Effector CD4-positive, alpha-beta T cell (primary cell): ENCODE measurements at places on chromosomes 5 and 9.
A peak's percentile ranks its signal among the peaks of the same experiment; 100 is the strongest.

- no peak for DNase-seq
Measured at GRCh38 chr9:33346564-33346963, 55.8 kb downstream of the AQP7 start.

DNA sequence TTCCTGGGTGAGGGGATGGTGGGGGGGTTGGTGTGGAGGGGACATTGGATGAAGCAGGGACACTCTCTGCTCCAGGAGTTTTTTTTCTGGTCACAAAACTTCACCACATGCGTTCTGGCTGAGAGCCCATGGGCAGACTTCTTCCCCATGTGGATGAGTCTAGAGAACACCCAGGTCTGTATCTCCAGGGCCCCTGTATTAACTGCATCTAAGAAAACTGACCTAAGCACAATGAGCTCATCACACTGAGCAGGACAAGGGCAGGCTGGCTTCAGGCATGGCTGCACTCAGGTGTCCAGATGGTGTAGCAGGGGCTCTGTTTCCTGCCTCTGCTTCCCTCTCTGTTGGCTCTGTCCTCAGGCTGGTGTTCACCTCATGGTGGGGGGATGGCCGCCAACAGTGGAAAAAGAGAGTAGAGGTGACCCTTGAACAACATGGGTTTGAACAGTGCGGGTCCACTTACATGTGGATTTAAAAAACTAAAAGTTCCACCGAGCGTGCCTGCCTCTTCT lies 85.3 kb upstream of the STC2 start:
- DNase-seq = no peak

DNA sequence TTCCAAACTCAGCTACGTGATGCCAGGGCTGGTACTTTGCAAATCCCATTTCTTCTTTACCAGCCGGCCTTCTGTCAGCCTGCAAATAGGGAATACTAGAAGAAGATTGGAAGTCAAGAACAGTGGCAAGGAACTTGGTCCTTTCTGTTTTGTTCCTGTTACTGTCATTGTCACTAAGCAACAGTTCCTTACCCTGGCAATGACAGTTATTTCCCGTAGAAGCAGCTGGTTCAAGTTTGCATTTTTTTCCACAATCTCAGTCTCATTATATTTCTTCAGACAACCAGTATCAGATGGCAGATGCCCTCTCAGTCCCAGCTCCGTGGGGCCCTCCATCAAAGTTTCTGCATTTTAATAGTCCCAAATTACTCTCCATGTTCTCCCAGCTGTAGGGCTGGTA lies 9.1 kb upstream of the C1QTNF2 start:
- DNase-seq = no peak

DNA sequence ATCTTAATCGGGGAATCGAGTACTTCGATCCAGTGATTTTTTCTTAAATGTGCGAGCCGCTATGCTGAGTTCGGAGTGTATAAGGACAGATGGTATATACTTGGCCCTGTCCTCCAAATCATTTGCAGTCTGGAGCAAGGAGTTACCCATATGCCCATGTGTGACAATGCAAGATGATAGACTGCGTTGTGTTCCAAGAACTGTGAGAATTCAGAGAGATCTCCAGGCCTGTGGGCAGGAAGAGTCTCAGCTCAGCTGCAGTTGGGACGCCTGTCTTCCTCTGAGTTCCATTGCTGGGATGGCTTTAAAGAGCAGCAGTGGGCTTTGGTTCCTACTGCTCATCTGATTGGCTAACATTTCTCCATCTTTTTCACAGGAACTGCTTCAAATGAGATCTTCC lies 106.6 kb downstream of the ADAMTS16 start:
- no peak for DNase-seq

DNA sequence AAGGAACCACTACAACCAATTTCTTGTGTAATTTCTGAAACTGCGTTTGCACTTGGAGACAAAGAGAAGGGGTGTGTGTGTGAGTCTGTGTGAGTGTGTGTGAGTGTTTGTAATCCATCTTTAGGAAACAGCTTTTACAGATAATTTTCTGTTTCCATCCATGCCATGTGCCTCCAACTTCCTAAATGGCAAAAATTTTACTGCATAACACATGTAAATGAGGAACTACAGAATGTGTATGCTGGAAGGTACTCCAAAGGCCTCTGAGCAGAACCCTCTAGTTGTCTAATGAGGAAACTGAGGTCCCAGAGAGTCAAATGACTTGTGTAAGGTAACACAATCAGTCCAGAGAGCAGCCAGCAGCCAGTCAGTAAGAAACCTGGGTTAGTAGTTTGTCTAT lies 20.8 kb downstream of the MAMDC2 start:
- DNase-seq = no peak

GRCh38 chr9:91943478-91944470 lies 6.3 kb downstream of the ROR2 start:
- no peak for DNase-seq

DNA sequence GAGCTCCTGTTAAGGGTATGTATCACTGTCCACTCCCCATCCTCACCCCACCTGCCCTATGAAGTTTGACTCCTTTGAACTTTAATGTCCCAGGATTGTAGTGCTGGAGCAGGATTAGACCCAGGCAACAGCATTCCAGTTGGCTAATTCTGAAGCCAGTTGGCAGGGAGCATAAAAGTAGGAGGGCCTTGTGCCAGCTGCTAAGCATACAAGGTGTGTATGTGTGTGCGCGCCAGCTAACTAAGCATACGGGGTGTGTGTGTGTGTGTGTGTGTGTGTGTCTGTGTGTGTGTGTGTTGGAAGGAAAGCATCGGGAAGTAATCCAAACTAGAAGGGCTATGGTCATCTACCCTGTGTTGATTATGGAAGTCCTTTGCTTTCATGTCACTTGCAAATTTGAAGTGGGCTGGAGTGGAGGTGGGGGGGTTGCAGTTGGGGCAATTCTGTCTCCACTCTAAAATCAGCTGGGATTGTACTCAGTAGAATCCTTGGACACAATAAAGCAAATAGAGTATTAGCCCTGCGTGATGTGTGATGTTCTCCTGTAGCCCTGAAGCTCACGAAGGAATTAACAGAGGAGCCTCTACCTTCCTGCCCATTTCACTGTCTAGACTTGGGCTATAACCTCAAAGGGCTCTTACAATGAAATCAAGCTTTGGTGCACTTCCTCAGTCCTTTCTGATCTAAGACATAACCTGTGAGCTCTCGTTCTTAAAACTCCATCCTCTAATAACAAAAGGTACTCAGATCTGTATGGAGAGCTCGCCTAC lies 26.9 kb downstream of the HMGCR start:
- DNase-seq = no peak

DNA sequence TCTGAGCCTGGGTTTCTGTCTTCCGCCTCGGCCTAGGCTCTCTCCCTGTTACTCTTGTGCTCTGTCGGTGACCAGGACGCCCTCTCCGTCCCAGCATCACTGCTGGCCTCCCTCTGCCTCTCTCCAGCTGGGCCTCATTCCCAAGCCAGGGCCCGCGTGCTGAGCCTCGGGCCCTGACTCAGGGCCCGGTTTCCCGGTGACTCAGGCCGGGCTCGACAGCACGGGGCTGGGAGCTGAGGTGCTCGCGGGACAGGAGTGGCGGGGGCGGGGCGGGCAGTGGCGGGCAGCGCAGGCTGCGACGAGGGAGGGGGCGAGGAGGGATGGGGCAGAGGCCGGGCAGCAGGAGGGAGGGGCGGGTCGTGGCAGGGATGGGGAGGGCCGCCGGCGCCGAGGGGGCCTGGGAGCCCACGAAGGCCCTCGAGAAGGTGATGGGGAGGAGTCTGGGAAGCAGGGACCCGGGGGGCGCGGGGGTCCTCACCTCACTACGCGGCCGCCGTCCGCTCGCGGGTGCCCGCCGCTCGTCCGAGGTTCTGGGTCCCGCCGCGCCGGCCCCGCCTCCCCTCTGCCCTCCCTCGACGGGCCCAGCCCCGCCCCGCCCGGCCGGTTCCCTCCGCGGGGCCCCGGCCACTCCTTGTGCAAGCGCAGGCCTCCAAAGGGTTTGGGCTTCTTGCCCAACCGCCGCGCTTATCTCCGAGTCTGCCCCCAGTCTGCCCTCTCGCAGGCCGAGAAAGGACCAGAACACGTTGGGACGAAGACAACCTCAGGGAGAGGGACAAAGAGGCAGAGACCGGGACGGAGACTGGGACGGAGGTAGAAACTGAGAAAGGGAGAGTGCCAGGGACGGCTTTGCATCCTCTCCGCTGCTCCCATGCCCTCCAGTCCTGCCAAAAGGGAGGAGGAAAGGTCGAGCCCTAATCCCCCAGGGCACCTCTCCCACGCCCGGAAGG lies at the start of gene ARAP3:
Gene ARAP3, minus strand, starts transcription at position 536 of the 947 bp plus-strand sequence. CDS start 1,744 bp downstream, outside the sequence.
- peak; percentile 16 for DNase-seq

DNA sequence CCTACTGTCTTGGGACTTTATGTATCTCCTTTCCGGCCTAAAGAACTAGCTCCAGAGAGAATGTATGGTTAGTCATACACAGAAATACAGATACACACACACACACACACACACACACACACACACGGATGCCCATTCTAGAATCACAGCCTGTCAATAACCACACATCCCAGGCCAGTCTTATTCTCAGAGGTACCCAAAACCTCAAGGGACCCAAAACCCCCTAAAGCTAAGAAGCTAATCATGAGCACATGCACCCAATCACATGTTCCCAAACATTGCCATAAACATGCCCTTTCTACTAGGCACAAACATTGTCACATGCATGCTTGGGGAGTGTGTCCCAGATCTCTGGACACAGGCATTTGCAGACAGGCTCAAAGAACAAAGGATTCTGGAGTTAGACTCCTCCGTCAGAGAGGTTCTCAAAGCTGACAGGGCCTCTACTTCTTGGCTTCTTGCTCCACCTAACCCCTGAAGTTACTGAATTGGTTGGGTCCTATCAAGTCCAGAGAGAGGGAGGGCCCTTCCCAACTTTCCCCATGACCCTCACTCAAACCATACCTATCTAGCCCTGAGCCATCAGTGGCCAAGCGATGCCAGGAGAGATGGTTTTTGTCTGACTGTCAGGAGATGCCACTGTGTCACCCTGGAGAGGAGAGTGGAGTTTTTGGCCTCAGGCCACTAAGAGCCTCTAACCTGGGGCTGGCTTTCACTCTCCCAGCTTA lies 78.7 kb downstream of the NRG2 start:
- no peak for DNase-seq

- no peak for DNase-seq
Measured at GRCh38 chr5:160011471-160011870, 2.5 kb downstream of the TTC1 start.

DNA sequence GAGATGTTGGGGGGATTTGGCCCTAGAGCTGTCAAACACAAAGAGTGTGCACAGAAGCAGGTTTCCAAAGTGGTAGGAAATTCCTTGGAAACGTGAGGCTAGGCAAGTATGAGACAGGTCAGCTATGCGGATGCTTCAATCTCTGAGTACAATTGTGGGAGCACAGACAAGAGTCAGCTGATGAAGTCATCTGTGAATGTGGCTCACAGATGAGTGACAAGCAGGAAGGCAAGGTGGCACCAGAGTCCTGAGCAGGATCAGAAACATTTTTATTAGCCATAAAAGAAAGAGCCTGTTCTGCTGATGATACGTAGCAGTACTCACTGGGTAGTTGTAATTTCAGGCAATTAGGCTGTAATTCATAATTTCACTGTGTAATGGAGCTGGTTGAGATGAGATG lies 117.0 kb downstream of the DCP2 start:
- no peak for DNase-seq

GRCh38 chr5:82884821-82885471 lies 192.2 kb downstream of the TMEM167A start:
- no peak for DNase-seq

- no peak for DNase-seq
Measured at GRCh38 chr5:132203464-132203818, 24.2 kb downstream of the P4HA2 start.

DNA sequence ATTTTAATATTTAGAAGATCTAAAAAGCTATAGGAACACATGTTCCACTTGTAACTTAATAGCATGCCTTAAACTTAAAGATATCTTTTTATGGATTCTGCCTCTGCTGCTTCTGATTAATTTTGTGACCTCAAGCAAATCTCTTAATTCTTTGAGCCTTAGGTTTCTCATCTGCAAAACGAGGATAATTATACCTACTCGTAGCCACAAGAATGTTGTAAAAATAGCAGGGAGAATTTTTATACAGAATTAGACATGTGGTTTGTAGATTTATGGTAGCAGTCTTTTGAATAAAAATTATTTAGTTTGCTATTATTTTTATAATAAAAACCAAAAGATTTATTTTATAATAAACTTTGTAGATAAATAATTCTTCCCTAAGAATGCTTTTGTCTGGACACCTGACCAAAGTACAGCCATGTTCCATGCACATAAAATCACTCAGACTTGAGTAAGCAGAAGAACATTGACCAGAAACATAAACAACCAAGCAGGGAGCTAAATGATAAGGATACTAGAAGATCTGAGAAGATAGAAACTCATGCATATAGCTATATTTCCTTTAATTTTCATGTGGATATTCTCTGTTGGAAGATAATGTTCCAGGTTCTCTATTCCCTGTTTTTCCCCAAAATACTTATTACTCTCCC lies 18.5 kb downstream of the C9orf85 start:
- no peak for DNase-seq

DNA sequence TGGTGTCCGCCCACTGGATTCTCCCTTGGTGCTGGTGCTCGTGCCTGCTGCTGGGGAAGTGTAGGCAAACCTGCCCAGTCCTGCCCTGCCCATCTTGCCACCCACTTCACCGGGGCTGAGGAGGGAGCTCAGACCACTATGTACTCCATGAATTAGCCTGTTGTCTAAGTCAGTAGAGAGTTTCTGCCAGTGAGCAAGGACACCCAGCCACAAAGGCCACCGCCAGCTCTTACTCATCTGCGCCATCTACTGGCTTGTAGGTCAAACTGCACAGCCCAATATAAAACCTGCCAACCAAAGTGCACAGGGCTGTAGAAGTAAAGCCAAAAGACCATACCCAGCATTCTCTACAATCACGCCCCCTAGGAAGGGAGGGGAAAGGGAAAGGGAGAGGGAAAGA lies 102.3 kb downstream of the GLIS3 start:
- no peak for DNase-seq

GRCh38 chr5:76622076-76622475 lies 1.1 kb downstream of the F2RL2 start:
- DNase-seq = no peak

GRCh38 chr9:14529054-14529453 lies 164.2 kb downstream of the ZDHHC21 start:
- no peak for DNase-seq

DNA sequence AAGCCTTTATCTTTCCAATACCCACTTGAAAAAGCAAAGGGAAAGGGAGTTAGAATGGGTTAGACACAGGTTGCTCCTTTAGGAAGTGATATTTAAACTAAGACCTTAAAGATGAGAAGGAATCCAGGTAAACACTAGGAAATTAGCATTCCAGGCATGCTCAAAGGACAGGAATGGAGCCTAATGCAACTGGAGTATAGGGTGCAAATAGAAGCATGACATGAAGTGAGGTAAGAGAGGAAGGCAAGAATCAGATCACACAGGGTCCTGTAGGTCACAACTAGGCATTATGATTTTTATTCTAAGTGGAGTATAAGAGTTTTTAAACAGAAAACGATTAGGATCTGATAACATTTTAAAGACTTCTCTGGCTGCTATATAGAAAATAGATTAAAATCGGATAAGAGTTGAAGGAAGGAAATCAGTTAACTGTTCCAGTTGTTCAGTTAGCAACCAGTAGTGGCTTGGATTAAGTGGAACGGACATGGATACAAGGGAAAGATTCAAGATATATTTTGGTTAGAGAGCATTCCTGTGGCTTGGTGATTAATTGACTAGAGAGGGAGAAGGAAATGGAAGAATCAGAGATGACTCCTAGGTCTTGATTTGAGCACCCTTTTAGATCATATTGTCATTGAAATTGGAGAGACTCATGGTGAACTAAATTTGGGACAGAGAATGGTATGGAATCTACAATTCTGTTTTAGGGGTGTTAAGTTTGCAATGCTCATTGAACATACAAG lies 95.9 kb downstream of the FBXO4 start:
- DNase-seq = no peak

GRCh38 chr5:101437351-101437750 lies 534.3 kb upstream of the ST8SIA4 start:
- DNase-seq = no peak

GRCh38 chr9:95627802-95628201 lies 111.0 kb upstream of the PTCH1 start:
- DNase-seq = no peak
